Heart right ventricle (tissue), 16 donors: ENCODE measurements at places on chromosomes 2 and 18. TPM values are rescaled to one million over a fixed set of nuclear protein-coding genes. Genes with fewer than 3 reads are reported as not detected.

Gene IL1R2
- polyA plus RNA-seq = 9.4 TPM

Gene TRIP12
- 25.3 TPM for polyA plus RNA-seq

Gene PKDCC
- polyA plus RNA-seq = 121 TPM

Gene LAPTM4A
- 208 TPM for polyA plus RNA-seq

Gene CCDC148
- 0.07 TPM for polyA plus RNA-seq

Gene WNT10A
- polyA plus RNA-seq = 0.01 TPM

Gene OBSL1
- 108 TPM for polyA plus RNA-seq

Gene PAIP2B
- 7.2 TPM for polyA plus RNA-seq

Gene TCF23
- polyA plus RNA-seq = 0.07 TPM

Gene ANTXR1
- 8.9 TPM for polyA plus RNA-seq

Gene GPR35
- polyA plus RNA-seq = 5.2 TPM

Gene TP53I3
- polyA plus RNA-seq = 17.2 TPM

Gene IL36B
- not detected for polyA plus RNA-seq

Gene DUSP2
- polyA plus RNA-seq = 29.1 TPM

Gene COL4A3
- 0.91 TPM for polyA plus RNA-seq

Gene ECEL1
- polyA plus RNA-seq = 1.5 TPM

Gene NT5DC4
- polyA plus RNA-seq = not detected
